ENCODE measurements at places on chromosomes 1 and 21.

DNA sequence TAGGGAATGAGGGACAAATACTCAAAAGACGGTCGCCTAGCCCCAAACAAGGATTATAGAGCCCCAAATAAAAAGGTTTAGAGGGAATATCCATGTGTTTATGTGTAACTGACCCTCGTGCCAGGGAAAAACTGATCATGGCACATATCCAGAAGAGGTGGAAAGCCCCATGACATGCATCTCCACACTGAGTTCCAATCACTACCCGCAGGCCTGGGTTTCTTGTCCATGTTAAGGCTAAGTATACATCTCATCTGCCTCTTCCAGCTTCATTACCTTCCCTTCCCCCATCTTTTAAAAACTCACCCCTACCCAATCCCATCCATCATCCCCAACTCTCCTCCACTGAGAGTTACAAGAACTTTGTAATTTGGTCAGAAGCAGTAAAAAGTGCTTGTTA, 15.2 kb downstream of the GADD45A start:
- DNase-seq, result no peak

GRCh38 chr21:30518876-30519275, 16.9 kb upstream of the KRTAP19-5 start:
- DNase-seq, result no peak

GRCh38 chr1:56399795-56400194, 179.6 kb downstream of the PLPP3 start:
- DNase-seq, result no peak

GRCh38 chr1:31932491-31933316, 5.5 kb downstream of the PTP4A2 start:
- DNase-seq, result no peak

- no peak for DNase-seq
Measured at GRCh38 chr1:162279136-162279498, 97.5 kb downstream of the SPATA46 start.

Measured in activated T-cell treated with anti-CD3 and anti-CD28 coated beads for 1 hour (primary cell).